ENCODE measurements at places on chromosomes 7 and 10.

DNA sequence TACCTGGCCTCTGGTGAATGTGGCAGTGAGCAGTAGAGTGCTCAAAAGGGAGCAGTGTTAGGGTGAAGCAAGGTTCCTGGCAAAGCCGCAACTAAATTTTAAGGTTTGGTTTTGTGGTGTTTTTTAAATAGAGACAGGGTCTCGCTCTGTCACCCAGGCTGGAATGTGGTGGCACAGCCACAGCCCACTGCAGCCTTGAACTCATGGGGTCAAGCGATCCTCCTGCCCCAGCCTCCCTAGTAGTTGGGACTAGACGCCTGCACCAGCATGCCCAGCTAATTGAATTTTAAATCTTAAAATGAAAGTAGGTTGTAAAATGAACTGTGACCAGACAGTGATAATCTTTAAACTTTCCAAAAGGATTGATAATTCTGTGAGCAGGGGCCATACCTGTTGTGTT, 130.4 kb downstream of the CCNY start:
- DNase-seq, result no peak

GRCh38 chr7:100854146-100854895, 1.8 kb downstream of the SLC12A9 start:
- DNase-seq, result no peak

- DNase-seq, result no peak
Observed at GRCh38 chr7:14600766-14601367, 301.7 kb downstream of the DGKB start.

DNA sequence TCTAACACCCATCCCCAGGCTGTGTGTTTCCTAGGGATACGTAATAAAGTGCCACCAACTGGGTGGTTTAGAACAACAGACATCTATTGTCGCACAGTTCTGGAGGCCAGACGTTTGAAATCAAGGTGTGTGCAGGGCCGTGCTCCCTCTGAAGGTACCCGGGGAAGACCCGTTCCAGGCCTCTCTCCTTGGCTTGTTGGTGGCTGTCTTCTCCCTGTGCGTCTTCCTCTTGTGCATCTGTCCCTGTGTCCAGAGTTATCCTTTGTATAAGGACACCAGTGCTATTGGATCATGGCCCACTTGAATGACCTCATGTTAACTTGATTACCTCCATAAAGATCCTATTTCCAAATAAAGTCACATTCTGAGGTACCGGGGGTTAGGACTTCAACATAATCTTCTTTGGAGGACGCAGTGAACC, 15.6 kb downstream of the GRK5 start:
- no peak for DNase-seq

DNA sequence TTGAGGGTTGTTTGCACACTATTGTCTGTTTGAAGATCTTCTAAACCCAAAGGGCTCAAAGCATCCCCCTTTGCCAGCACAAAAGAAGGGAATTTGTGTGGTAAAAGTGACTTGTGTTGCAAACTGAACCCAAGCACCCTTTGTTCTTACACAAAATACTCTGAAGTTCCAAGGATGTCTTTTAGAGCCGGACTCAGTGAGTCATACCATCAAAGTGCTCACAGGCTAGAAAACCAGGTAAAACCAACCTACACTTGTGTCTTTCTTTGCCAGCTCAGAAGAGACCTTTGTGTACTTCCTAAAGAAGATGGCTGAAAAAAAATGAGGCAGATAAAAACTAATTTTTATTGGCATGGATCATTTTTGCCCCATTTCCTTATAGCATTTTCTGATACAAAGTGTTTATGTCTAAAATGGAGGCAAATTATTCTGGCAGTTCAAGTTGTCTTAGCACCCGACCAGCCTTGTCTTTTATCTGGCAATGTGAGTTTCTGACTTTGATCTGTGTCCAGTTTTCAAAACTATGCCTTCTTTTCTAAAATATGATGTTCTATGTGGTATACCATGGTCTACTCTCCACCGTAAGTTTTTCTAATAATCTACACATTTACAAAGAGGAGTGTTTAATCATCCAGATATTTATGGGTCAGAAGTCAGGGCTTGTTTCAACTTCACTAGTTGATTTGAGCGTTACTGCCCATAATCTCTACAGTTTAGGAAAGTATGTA, 128.4 kb upstream of the FZD1 start:
- DNase-seq, result no peak

- DNase-seq, result no peak
Observed at GRCh38 chr7:69981646-69982045, 383.4 kb downstream of the AUTS2 start.

DNA sequence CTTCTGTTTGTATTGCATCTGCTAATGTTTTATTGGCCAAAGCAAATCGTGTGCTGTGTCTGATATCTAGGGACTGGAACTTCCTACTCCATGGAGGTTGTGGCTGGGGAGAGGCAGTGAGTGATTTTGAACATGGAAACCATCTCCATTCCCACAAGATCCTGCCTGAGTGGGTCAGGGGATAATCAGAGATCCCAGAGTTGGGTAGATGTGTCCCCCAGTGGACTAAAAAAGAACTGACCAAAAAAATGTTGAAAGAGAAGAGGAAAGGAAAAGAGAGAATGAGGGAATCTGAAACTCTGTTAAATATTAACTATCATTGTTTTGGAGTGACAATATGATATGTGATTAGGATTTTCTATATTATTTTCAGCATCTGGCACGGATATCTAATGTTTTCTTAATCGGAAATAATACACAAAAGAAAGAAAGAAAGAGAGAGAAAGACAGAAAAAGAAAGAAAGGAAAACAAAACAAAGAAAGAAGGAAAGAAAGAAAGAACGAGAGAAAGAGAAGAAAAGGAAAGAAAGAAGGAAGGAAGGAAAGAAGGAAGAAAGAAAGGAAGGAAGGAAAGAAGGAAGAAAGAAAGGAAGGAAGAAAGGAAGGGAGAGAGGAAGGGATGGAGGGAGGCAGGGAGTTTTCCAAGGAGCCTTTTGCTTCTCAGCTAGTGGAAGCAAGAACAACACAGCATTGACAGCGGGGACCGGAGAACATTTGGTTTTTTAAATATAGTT, 638.5 kb downstream of the CCSER2 start:
- peak; percentile 6 for DNase-seq

DNA sequence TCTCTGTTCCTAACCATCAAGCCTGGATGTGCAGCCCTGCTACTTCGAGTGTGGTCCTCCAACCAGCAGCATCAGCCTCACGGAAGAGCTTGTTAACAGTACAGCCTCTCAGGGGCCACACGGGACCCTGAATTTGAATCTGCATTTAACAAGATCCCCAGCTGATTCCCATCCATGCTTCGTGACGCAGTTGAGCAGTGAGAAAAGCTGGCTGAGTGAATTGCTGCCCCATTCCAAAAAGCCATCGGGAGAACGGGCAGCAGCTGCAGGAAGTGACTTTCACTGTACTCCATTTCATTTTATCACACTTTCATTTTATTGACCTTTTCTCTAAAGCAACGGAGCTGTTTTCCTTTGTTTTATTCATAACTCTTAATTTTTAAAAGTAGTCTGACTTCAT, 22.5 kb downstream of the FAM171A1 start:
- DNase-seq, result no peak

DNA sequence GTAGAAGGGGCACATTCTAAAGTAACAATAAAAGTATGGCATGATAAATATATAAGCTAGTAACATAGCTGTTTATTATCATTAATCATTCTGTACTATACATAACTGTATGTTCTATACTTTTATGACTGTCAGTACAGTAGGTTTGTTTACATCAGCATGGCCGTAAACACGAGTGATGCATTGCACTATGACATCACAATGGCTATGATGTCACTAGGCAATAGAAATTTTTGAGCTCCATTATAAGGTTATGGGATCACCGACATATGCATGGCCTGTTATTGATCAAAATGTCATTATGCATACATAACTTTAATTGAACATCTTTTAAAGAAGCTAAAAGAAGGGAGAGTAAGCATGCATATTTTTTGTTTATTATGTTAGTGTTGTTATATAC, 200.1 kb upstream of the SHH start:
- DNase-seq, result no peak

- peak; percentile 17 for DNase-seq
Observed at GRCh38 chr7:8781166-8781565, 347.8 kb downstream of the NXPH1 start.

DNA sequence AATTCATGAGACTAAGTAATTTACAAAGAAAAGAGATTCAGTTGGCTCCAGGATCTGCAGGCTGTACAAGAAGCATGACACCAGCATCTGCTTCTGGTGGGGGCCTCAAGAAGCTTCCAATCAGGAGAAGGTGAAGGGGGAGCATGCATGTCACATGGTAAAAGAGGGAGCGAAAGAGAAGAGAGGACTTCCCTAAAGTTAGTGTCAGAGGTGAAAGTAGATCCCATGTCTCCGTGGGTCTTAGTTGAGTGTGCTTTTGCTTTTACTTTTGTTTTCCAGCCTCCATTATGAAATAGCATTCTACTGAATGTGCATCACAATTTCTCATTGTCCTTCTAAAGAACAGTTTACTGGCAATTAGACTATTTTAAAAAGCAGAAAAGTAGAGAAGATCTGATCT, 213.6 kb upstream of the FZD1 start:
- DNase-seq, result no peak

DNA sequence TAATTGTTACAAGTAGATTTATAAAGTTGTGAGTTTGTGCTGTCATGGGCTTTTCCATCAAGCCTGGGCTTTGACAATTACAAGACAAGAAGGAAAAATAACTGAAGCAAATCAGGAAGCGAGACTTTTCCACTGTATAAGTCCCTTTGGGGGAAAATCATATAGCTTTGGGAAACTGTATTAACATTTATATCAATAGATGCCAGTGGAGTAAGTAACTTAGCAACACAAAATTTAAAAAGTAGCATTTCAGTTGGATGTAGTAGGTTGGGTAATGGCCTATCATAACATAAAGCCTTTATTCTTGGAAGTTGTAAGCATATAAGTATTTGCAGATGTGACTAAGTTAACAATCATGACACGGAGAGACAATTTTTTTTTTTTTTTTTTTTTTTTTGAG, 931.1 kb downstream of the CNTNAP2 start:
- no peak for DNase-seq

DNA sequence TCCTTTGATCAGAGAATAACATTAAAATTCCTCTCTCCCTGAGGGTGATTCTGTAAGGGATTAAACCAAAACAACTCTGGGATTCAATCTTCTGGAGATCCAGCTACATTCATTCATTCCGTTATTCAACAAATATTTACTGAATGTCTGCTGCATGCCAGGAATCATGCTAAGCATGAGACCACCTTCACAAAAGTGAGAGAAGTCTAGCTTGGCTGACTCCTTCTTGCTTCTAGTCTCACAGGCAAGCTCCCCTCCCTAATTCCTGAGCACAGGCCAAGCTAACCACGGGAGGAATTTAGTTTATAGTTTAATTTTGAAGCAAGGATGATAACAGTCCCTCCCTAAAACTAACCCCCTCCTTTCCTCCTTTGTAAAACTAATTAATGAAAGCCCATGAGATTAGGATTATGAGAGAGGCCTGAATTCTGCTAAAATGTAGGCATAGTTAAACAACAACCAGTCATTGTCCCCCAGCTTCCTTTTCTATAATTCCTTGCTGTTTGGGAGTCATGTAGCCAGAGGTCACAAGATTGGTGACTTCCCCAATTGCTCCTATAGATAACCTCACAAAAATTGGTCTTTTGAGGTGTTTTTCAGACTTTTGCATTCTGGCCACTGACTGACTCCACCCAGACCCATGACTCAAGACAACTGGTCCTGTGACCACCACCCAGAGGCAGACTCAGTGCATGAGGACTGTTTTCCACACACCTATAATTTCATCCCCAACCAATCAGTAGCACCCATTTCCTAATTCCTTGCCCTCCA, 113.5 kb downstream of the ITGB8 start:
- DNase-seq, result no peak

- DNase-seq, result peak; percentile 67
Observed at GRCh38 chr7:80210400-80210799, 75.8 kb downstream of the GNAI1 start.

- DNase-seq, result no peak
Observed at GRCh38 chr10:16976803-16977202, 152.8 kb downstream of the CUBN start.

- no peak for DNase-seq
Observed at GRCh38 chr7:127872122-127872521, 159.1 kb downstream of the LRRC4 start.

- no peak for DNase-seq
Observed at GRCh38 chr10:103500481-103500880, 7.0 kb downstream of the NEURL1 start.

- DNase-seq, result no peak
Observed at GRCh38 chr10:23917251-23917840, 291.6 kb upstream of the KIAA1217 start.

- DNase-seq, result no peak
Observed at GRCh38 chr7:71364551-71364950, 232.6 kb downstream of the GALNT17 start.

DNA sequence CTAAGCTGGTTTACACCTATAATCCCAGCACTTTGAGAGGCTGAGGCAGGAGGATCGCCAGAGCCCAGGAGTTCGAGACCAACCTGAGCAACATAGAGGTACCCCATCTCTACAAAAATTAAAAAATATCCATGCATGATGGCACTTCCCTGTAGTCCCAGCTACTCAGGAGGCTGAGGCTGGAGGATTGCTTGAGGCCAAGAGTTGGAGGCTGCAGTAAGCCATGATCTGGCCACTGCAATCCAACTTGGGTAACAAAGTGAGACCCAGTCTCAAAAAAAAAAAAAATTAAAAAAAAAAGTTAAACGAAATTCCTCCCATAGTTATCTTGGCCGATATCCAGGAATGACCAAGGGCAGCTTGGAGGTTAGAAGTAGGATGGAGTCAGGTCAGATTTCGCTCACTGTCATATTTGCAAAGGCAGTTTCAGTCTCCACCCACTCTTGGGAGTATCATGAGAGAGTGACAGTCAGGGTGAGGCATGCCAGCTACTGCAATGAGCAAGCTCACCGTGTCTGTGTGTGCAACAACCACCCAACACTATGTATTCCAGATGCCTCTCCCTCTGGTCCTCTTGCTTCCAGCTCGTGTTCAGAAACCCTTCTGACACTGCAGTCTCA, 6.0 kb upstream of the ZDHHC4 start:
- DNase-seq, result no peak

DNA sequence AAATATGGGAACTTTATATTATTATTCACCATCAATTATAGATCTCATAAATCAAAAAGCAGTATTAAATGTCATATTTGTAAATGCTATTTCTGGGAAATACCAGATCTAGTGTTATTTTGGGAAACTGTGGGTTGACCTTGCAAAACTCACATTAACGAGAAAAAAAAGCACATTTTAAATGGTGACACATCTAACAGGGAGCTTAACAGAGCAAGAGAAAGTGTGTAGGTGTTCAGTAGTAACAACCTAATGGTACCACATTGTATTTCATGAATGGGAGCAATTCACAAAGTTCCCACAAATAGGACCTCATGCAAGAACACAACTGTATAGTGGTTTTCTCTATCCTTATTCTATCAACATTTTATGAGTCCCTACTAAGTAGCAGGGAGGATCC, 26.2 kb upstream of the HDAC9 start:
- no peak for DNase-seq

DNA sequence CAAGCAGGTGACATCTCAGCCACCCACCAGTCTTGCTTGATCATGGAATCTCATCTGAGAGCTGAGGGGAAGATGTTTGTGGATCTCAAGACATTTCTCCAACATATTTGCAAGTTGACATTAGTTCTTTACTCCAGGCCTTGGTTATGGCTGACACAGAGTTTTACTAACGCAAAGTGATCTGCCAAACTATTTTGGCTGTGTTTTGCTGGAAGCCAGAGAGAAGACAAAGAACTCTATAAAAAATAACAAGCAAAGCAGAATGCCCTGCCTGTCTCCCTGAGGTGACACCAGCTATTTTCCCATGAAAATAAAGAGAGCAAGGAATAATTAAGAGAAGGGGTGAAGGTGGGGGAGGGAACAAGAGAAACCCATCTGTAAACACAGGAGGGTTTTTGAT, 286.4 kb downstream of the WDR11 start:
- DNase-seq, result no peak

GRCh38 chr10:112287844-112288243, 4.6 kb downstream of the TECTB start:
- DNase-seq, result no peak
